ENCODE measurements at places on chromosomes 12 and 14. TPM values are rescaled to one million over a fixed set of nuclear protein-coding genes. Genes with fewer than 3 reads are reported as not detected.

DNA sequence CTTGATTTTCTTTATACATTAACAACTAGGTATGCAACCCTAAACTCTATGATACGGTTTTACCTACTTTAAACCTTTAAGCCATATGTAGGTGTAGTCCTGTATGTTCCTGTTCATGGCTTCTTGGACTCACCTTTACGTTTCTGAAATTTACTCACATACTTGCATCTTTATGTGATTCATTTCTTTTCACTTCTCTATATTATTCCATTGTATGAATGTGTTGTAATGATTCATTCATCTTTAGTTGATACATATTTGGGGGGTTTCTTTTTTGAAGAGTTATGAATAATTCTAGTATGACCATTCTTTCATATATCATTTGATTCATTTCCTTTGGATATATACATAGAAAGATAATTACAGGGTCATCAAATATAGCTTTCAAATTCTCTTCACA is 2.4 kb upstream of the TAS2R50 start:
- H3K27ac ChIP-seq: no peak overlapping the region
- no peaks in the 10 kb centered on the region for H3K4me1 ChIP-seq
- no peak overlapping the region for H3K4me3 ChIP-seq
- DNase-seq: no peak
- H3K36me3 ChIP-seq: no peaks in the 10 kb centered on the region

DNA sequence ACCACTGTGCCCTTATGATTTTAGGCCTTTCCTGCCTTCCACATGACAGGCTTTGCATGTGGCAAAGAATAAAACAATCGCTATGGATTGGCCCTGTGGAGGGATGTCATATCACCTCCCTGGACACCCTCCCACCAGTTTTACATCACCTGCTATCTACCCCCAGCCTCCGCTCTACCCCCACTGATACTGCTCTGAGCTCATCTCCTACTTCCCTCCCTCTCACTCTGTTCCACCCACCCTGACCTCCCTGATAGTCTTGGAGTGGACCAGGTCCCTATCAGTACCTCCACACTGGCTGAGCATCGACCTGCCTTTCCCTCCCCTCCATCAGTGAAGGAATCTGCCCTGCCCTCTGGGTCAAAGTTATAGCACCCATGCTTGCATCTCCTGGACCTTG is 91.8 kb upstream of the FOXN3 start:
- no peaks in the 10 kb centered on the region for H3K27me3 ChIP-seq
- no peak overlapping the region for H3K4me3 ChIP-seq
- H3K27ac ChIP-seq: no peak overlapping the region
- peaks cover 44% of the 10 kb centered on the region for H3K4me1 ChIP-seq
- DNase-seq: no peak

DNA sequence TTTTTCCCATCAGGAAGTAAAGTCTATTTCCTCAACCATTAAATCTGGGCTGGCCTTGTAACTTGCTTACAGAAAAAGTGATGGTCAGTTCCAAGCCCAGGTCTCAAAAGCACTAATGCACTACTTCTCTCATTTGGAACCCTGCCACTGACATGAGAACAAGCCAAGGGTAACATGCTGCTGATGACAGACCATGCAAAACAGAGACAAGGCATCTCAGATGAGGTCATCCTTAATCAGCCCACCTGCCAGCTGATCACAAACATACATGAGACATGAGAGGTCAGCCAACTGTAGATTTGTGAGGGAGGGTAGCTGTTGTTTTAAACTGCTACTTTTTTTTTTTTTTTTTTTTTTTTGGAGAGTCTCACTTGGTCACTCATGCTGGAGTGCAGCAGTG is 16.2 kb downstream of the TWF1 start:
- H3K4me1 ChIP-seq: no peaks in the 10 kb centered on the region
- H3K27me3 ChIP-seq: no peaks in the 10 kb centered on the region
- no peak overlapping the region for H3K4me3 ChIP-seq
- DNase-seq: no peak

DNA sequence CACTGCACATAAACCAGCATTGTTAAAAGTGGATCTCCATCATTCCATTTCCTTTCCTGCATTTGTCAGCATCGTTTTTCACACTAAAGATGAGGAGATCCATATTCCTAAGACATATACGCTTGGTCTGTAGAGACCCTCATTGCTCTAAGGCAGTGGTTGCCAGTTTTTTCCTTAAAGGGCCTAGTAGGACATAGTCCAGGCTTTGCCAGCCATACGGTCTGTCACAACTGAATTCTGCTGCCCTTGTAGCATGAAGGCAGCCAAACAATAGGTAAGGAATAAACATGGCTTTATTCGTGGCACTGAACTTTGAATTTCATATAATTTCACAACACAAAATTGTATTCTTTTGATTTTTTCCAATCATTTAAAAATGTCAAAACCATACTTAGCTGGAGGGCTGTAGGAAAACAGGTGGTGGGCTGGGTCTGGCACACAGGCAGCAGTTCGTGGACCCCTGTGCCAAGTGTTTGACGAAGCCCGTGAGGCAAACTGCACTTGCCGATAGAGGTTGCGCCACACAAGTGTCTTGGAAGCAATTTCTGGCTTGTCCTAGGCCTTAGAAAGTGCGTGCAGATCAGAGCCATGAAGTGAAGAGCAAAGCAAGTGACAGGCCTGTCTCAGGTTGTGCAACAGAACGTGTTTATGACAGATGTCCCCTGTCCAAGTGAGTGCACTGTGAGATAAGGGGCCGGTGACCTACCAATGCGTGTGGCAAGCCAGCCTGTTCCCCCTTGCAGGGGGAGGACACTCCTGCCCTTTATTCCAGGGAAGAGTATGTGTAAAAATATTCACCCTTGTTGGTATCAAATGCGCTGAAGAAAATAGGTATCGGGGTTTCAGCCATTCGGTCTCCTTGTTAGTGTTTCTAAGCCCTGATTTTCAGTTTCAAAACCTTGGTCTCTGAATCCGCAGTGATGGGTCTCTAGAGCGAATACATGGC is 916 bp upstream of the CHPT1 start:
- H3K27me3 ChIP-seq: no peaks in the 10 kb centered on the region
- H3K36me3 ChIP-seq: no peaks in the 10 kb centered on the region
- no peak for DNase-seq
- no peak overlapping the region for H3K27ac ChIP-seq

GRCh38 chr12:99984271-99985128 is at the start of gene ANKS1B:
Gene ANKS1B (minus strand): TSS chr12:99984936. CDS start chr12:99984237, 699 bp downstream.
- DNase-seq: no peak
- H3K27ac ChIP-seq: no peak within 1 kb of the TSS
- no peaks in the 10 kb centered on the region for H3K36me3 ChIP-seq
- peak within 1 kb of the TSS; percentile 53 for H3K4me3 ChIP-seq
- peaks cover 2% of the 10 kb centered on the region for H3K4me1 ChIP-seq

Gene SRRM4
- total RNA-seq: not detected

Gene IQSEC3
- total RNA-seq: not detected

Measured in GM12878 (cell line).